ENCODE measurements at places on chromosomes 4 and X.

GRCh38 chr4:108166441-108167315 lies 2.1 kb downstream of the LEF1 start:
- no peak for DNase-seq

DNA sequence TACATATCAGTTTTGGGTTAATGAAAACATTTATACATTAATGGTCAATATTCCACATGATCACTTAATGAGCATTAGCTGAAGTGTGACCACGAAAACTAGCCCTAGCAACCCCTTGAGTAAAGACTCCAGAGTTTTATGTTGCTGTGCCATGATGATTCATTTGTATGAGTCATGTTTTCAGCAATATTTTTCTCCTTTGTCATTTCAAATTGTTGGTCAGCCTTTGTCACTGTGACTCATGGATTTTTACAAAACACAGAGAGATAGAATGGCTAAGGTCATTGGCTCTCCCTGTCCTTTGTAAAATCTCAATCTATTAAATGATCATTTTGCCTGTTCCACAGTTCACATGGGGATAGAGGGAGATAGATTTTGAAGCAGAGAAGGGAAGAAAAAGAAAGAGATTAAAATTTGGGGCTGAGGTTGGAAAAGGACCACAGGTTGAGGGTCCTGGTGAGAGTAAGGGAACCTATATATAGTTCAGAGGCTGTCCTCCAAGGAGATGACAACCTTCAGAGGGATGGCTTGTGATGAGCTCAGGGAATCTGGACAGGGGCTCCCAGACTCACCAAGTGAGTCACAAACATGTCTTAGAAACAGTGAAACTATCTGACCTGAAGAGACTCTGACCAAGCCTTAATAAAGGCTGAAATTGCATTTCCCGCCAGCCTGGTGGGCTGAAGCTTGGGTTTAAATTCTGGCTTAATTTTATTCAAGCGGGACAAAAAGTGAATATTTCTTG lies 25.6 kb downstream of the NR0B1 start:
- no peak for DNase-seq

GRCh38 chrX:2414384-2414783 lies 86.4 kb downstream of the DHRSX start:
- DNase-seq: no peak

GRCh38 chrX:24494647-24495075 lies 29.6 kb downstream of the PDK3 start:
- DNase-seq: no peak

DNA sequence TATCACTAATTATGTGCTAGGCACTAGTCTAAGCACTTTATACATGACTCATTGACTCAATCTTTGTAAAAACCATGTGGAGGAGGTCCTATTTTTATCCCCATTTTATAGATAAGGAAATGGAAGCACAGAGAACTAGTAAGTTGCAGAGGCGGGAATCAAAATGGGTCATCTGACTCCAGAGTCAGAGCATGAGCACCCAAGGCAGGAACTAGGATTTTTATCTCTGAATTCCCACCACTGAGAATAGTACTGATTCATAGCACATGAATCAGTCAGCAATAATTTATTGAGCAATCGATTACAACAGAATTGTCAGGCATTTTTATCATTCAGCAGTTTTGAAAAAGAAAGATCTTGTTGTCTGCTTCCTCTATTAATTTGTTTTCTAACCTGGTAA lies 19.3 kb downstream of the SCARB2 start:
- no peak for DNase-seq

DNA sequence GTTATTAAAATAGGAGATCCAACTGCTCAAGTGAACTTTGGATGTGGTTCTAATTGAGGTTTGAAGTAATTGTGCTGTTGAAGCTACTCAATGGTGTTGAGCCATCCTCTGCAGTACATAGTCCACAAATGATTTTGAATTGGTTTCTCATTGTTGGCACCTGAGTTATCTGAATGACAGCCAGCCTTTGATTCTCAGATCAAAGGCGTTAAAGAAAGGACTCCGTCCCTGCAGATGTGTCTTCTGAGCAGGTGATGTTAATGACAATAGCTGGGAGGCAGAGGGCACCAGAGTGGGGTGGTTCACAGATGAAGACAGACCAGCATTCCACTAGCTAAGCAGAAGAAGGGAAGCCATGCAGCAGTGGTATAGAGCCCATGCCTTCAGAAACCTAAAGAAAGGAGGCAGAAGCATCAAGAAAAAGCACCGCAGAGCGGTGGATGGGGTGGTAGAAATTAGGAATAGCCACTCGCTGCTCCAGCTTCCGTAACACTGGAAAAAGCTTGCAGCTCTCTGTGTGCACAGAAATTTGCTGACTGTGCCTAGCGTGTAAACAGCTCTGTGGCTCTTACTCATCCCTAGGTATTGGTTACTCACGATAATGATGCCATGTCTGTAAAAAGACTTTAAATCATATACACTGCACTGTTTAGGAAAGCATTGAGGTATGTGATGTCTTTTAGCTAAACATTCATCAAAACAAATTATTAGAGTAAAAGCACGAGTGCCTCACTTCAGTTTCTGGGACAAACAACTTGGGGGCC lies 79.2 kb upstream of the CLCN4 start:
- DNase-seq: no peak

DNA sequence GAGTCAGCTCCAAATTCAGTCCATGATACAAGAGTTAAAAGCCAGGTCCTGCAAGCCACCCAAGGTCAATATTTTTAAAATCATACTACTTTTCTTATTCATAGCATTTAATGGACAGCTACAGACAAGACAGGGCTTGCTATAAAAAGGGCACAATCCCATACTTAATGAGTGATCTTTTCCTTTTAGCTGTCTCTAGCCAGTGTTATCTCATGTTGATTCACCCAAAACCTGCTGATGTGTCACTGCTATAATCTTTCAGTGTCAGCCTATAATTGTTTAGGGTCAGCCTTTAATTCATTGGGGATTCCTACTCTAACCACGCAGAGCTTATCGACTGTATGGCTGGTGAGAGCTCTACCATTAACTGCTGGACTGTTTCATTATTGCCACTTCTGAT lies 51.2 kb upstream of the HCCS start:
- no peak for DNase-seq

All from mucosa of descending colon (tissue), 3 donors.